Aorta (tissue), 5 donors: ENCODE measurements at places on chromosomes 3 and 15. TPM values are rescaled to one million over a fixed set of nuclear protein-coding genes. Genes with fewer than 3 reads are reported as not detected.

GRCh38 chr3:34382859-34383258 is 584.4 kb downstream of the PDCD6IP start:
- DNase-seq = no peak

- no peak for DNase-seq
Measured at GRCh38 chr3:129520960-129521359, 7.5 kb upstream of the RHO start.

DNA sequence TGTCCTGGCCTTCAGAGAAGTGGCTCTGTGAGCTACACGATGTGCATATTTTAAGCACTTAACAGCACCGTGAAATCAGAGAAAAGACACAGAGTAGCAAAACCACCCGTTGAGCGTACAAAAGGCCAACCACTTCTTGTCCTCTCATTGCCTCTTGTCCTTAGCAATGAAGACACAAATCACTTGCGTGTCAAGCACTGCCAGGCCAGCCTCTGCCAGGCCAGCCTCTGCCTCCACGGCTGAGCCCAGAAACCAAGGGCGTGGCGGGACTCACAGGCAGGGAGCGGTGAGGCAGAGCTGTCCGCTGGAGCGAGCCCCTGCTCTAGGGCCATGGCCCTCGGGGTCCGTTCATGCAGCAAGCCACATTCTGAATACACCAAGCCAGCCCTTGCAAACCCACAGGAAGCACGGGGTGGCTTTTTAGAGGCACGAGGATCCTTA is 4.0 kb downstream of the MUC4 start:
- peak; percentile 50 for DNase-seq

- no peak for DNase-seq
Measured at GRCh38 chr15:50778086-50778485, 12.6 kb upstream of the SPPL2A start.

GRCh38 chr3:115040673-115041286 is 106.3 kb downstream of the ZBTB20 start:
- no peak for DNase-seq

GRCh38 chr3:122921791-122922651 is 105.5 kb downstream of the SEMA5B start:
- DNase-seq = no peak

DNA sequence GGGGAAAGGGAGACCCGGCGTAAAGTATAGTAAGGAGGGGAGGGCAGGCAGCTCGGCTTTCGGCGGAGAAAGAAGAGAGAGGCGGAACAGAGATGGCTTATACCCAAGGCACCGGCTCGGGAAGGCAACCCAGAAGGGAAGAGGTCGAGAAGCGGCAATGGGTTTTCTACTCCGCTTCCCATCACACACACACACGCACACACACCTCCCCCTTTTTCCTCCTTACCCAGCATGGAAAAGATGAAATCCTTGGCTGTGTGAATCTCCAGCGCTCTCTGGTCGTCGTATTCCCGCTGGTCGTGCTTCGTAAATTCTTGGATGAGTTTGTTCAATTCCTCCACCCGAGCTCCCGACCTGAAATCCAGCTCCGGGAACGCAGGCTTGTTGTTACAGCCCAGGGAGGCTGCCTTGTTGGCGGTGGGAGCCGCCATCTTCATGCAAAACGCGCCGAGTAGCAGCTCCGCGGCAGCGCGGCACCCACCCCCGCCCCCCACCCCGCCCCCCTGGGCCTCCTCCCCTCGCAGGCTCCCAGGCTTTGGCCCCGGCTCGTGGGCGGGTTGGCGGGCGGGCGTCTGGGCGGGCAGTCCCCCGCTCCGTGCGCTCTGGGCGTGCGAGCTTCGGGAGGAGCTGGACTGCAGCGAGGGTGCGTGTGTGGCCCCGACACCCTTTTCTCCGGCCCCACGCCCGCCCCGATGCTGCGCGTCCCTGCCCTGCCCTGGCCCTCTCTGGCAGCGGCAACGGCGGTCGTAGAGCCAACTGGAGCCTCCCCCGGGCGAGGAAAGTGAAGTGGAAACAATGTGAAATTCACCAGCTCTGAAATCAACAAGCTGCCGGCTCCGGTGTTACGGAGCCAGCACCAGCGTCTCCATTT is at the start of gene MB21D2:
MB21D2 (minus strand) TSS at position 453 of the 871 bp plus-strand sequence; CDS start at position 437, 16 bp downstream.
- DNase-seq = peak; percentile 92

DNA sequence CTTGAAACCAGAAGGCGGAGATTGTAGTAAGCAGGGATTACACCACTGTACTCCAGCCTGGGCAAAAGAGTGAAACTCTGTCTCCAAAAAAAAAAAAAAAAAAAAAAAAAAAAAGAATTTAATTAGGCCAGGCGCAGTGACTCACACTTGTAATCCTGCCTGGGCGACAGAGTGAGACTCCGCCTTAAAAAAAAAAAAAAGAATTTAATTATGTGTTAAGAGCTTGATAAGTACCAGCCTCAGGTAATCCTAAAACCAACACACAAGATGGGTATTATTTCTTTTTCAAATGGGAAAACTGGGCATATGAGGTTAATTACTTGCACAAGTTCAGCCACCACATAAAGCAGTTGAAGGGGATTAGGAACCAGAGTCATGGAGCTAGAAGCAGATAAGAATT is 49.0 kb downstream of the PBRM1 start:
- no peak for DNase-seq

- DNase-seq = no peak
Measured at GRCh38 chr3:105858017-105858416, 10.8 kb downstream of the CBLB start.

DNA sequence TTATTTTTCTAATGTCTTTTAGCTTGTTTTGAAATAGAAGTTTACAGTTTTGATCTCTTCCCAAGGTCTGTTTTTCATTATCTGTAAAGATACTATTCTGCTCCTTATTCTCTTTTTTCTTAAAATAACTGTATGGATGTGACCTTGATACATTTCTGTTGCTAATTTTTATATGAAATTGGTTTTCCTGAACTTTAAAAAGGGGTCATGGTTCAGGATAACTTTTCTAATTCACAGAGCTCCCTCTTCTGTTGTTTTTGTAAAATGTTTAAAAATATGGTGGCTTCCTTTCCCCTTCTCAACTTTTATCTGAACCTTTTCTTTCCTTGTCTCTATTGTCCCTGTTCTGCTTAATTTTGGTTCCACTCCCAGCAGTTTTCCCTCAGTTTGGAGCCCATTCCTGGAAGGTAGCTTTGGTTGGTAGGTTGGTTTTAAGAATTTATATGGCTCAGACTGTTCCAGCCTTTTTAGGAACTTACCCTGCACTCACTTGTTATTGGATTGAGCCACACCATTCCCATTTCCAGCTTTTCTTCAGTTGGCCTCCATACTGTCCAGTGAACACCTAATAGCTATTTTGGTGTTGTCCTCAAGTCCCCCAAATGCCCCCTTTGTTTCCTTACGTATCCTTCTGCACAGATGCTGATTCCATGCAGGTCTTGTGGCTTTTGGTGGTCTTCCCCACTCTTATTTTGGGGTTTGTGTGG is 70.3 kb downstream of the SLMAP start:
- no peak for DNase-seq

DNA sequence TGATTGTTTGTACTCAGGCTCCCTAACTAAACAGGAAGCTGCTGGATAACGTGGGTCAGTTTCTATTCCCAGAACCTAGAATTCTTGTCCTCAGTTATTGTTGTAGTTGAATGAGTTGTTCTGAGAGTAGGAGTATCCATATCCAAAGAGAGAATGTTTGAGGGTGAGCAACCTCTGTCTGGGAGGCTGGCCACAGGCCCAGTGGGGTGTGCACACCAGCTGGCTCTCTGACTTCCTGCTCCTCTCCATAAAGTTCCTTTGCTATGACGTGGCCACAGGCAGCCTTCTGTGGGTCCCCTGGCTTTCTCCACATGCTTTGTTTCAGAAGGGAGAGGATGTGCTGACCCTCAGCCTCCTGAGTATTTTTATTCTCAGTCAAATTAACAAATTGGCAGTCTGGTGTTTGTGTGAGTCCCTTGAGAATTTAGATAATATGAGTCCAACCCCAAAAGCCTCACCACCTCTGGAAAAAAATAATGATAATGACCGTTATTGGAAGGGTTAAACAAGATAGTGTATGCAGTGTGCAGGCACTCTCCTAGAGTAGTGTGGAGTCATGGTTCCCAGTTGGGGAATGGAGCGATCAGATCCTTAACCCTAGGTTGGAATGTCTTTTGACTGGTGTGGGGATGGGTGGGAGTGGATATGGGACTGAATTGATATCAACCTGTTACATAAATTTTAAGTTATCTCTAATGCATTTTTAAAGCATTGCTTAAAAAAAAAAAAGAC is 47.6 kb upstream of the MED12L start:
- peak; percentile 65 for DNase-seq

DNA sequence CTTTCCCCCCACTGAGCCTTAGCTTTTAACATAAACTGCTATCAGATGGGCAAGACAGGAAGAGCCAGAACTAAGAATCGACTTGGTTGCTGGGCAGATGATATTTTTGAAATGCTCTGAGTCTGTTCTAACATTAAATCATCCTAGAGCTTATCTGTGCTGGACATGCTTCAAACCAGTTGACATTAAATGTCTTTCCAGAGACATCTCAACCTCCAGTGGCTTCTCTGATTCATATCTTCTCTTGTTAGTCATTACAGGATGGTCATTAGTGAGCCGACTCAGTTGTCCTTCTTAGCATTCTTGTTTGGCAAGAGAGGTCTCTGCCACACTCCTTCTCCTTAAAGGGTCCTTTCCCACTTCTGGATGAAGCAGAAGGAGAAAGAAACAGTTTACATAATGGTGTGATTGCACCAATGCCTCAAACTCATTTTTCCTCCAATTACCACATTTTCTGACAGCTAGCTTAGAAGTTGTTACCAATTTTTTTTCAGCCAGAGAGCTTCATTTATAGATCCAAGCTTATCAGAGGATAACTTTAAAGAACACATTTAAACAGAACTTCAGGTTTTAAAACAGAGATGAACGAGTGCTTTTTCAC is 21.7 kb upstream of the SYN2 start:
- DNase-seq = no peak

- DNase-seq = no peak
Measured at GRCh38 chr3:185365291-185366073, 2.5 kb downstream of the MAP3K13 start.

The ISLR gene
- polyA plus RNA-seq = 111 TPM

The SLC24A5 gene
- not detected for polyA plus RNA-seq

The SLC7A14 gene
- not detected for polyA plus RNA-seq

The PRSS50 gene
- polyA plus RNA-seq = not detected

The SLC2A2 gene
- not detected for polyA plus RNA-seq

The TMEM212 gene
- polyA plus RNA-seq = not detected
